ENCODE measurements at places on chromosomes 7 and 10.
A peak's percentile ranks its signal among the peaks of the same experiment; 100 is the strongest.

GRCh38 chr7:114085313-114085591, 166.4 kb upstream of the PPP1R3A start:
- DNase-seq: no peak

DNA sequence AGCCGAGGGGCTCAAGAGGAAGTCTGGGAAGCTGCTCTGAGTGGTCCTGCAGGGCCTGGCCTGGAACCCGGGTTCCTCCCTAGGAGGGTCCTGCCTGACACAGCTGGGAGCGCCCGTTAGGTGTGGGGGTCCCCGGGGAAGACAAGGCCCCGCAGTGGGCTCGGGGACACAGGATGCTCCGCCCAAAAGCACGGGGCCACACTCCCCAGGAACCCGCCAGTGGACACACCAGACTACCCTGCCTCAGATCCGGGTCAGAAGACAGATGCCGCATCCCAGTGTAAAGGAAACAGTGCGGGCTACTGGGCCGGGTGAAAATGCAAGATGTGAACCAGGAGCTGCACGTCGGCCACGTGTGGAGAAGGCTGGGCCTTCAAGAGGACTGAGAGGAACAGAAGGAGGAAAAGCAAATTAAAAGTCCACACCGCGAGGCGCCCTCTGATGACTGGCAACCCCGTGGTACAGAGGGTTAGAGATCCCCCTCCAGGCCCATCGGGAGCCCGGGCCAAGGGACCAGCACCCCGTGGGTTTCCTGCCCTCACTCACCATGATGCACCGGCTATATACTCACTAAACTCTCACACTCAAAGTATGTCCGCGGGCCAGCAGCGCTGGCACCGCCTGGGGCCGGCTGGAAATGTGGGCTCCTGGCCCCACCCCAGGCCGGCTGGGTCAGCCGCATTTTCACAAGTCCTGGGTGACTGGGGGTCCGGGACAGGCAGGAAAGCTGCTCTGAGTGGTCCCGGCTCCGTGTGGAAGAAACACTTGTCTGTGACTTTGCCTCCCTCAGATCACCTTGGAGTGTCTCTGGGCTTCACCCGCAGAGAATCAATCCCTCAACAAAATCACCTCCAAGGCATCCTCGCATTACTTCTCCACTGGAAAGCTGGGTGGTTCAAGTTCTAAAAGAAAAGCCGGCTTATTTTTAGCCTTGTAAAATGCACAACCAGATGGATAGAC, 6.1 kb downstream of the STK32C start:
- no peak for DNase-seq

- no peak for DNase-seq
Observed at GRCh38 chr10:4316161-4316810, 509.7 kb upstream of the AKR1E2 start.

- DNase-seq: no peak
Observed at GRCh38 chr10:10010397-10010796, 1007.3 kb upstream of the CELF2 start.

GRCh38 chr7:1087465-1087814, 473 bp upstream of the GPER1 start:
- DNase-seq: no peak

- DNase-seq: no peak
Observed at GRCh38 chr10:104256335-104256961, 1.8 kb downstream of the GSTO1 start.

DNA sequence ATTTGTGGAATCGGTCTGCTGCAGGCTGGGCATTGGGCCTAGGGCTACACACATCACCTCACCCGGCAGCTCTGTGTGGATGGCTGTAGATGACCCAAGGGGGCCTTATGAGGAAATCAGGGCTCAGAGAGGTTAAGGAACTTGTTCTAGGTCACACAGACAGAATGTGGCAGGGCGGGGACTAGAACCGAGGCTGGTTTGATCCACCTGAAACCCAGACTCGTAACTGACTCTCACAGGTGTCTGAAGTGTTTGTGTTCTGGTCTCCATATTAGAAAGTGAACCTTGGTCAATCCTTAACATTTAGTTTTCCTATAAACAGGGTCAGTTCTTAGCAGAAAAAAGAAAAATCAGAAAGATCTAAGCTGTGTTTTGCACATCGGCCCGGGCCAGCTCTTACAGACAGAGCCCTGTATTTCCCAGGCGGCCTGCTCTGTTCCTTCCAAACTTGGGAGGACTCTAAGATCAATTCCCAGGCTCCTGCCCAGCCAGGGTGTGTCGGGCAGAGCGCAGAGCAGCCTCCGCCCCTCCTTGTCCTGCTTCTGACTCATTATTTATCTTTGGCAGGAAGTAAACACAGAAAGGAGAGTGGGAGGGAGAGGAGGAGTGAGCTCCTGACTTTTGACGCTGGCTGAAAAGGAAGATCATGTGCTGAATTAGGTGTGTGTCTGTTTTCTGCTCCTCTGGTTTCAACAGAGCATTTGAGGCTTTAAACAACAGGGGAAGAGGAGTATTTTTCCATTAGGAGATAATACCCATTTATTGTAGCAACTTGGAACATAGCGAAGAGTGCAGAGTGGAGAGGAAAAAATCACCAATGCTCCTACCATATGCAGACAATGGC, 74.1 kb downstream of the TACC2 start:
- DNase-seq: no peak

DNA sequence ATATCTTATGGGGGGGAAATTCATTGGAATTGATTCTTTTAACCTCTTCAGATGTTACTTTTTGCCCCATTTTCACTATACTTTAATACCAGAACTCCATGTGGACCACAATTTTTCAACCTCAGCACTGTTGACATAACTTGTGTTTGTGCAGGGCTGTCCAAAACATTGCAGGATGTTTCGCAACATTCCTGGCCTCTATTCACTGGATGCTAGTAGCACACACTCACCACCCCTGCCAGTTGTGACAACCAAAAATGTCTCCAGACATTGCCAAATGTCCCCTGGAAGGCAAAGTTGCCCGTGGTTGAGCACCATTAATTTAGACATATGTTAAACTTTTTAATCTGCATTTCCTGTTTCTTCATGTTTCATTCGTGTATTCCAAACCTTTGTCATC, 234.7 kb downstream of the GFRA1 start:
- no peak for DNase-seq

DNA sequence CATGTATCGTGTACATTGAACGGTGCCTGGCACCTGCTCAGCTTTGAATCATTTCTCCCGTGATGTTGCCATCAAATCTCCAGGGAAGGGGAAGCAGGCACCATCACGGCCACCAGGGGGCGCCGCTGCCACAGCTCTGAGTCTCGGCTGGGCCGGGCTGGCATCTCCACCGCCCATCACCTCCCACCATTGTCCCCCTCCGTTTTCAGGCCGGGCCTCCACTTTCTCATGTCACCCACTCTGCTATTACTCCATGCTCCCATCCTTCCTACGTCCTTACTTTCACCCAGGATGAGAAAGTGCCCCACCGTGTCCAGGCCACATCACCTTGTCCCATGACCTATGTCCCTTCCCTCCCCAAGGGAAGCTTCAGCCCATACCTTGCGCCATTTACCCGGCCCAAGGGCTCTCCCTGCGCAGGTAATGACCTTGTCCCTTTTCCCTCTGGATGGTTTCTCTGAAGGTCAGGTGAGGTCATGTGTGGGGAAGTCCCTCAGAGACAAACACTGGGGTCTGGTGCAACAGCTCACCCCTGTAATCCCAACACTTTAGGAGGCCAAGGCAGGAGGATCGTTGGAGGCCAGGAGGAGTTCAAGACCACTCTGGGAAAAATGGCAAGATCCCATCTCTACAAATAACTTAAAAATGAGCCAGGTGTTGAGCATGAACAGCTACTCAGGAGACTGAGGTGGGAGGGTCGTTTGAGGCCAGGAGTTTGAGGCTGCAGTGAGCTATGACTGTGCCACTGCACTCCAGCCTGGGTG, 31.8 kb upstream of the OCM2 start:
- peak; percentile 81 for DNase-seq

DNA sequence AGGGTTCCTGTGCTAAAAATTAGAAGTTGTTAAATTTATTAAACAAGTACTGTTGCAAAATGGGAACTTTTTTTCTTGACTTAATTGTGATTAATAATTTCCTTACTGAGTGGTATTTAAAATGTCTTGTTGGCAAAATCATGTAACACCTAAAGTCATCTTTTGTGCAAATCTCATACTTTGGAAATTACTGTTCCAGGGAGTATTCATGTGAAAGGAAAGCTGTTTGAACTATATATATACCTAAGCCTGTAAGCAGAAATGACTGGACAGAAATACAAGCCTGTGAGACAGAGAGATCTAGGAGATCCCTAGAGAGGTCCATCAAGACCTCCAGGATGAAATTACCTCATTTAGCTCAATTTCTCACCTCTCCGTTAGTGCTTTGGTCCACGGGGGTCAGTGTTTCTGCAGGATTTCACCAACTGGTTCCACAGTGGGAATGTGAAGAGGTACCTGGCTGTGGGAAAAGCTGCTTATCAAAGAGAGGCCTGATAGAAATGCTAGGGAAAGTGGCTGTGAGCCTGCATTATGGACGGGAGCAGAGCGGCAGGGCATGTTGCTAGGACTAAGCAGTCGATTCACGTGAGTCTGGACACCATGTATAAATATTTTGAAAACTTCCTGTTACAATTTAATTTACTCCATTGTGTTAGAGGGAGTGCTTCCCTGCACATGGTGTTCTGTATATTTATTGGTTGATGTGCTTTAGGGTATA, 7.9 kb downstream of the LUC7L2 start:
- no peak for DNase-seq

DNA sequence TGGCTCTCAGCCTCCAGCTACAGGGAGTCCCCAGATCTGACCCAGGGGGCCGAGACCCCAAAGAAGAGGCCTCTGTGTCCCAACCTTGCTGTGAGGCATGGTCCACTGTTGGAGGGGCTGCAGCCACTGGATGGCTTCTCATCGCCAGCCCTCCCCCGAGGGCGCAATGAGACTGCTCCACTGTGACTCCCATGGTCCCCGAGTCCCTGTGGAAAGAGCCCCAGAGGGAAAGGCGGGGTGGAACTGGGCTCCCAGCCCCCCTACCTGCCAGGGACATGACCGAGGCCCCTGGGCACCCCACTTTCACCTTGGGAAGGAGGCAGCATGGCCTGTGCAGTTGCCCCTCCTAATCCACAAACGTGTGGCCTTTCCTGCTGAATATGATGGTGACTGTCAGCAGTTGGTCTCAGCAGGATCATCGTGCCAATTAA, 33.5 kb upstream of the RET start:
- no peak for DNase-seq

DNA sequence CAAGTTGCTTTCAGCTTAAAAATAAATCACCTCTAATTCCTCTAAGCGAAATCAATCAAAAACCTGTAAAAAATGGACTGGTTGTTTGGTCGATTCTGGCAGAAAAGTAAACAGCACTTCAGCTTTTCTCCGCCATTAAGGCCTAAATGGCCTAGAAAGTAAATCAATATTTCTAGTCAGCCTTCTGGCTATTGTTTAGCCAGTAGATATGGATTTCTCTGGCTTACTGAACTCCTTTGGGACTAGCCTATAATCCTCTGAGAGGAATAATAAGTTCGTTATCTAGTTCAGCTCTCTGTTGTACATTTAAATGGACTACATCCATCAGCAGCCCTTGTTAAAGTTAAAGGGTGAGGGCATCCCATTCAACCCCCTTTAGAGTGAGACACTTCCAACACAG, 400.1 kb upstream of the ETV1 start:
- DNase-seq: no peak

DNA sequence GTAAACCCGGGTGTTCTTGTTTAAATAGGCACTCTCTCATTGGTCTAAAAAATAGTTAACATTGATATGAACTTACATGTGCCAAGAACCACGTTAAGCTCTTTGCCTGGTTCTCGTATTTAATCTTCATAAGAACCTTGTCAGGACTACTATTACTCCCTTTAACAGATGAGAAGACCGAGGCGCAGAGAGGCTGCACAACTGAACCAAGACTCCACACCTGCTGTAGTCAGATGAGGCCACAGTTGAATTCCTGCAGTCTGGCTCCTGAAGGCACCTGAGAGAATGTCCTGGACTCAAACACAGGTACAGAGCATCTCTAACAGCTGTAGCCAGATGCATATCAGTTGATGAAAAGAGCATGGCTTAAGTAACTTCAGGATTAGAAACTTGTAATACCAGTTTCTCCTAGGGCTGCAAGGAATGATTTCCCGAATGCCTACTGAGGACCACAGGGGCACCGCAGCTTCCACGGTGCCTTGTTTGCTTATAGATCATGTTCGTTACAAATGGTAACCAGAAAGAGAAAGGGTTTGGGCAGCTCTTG, 9.5 kb downstream of the DDC start:
- no peak for DNase-seq

DNA sequence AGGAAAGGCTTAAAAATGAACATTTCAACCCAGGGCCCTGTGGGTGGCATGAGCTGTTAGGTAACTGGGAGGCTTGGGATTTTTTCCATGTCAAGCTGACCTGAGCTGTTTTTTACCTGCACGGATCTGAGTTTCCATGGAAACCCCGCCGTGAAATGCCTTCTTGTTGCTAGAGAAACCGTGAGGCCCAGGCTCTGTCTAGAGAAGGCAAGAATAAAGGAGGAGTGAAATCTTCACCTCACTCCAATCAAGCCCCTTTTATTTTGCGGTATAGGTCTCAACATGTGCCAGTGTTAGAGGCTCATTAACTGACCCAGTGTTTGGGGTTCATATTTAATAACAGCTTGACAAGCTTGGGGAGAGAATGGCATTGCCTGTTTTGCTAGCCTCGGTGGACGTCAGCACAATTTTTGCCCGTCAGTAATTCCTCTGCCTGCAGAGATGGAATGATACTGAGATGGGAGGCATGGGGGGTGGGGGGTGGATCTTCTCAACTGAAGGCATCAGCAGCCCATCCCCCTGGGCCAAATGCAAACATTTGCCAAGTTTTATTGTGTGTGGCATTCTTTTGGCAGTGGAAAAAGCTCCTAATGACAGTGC, 48.9 kb upstream of the PDCD4 start:
- no peak for DNase-seq

DNA sequence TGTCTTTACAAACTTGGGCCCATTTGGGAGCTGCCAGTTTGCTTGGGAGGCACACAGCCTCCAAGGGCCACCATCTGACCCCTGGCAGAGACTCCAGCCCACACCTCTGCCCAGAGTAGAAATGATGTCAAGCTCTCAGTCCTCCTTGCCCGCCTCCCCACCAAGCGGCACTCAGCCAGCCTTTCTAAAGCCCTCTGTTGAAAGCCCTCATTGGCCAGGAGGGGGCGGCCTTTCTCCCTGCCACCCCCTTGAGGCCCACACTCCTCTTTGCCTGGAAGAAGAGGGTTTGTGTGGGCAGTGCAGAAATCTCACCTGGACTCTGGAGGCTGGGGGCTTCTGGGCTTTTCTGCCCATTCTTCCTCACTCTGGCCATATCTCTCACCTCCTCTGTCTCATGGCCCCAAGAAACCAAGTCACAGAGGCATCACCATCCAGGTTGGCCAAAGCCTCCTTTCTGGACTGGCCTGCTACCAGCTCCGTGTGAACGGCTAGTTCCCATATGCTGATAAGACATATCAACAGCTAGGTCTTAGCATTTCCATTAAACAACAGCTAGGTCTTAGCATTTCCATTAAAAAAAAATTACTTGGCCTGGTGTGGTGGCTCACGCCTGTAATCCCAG, 36.1 kb downstream of the UBTD1 start:
- peak; percentile 31 for DNase-seq

DNA sequence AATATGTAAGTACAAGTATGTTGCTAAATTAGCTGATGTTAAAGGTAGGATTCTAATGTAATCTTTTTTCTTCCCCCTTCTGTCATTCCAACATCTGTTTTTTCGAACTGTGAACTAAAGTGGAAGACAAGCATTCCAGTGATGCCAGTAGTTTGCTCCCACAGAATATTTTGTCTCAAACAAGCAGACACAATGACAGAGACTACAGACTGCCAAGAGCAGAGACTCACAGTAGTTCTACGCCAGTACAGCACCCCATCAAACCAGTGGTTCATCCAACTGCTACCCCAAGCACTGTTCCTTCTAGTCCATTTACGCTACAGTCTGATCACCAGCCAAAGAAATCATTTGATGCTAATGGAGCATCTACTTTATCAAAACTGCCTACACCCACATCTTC, 62.7 kb downstream of the WAC start:
- no peak for DNase-seq
